Neural progenitor cell (in vitro differentiated cells): ENCODE measurements at places on chromosomes 1 and 21. TPM values are rescaled to one million over a fixed set of nuclear protein-coding genes. Genes with fewer than 3 reads are reported as not detected.

DNA sequence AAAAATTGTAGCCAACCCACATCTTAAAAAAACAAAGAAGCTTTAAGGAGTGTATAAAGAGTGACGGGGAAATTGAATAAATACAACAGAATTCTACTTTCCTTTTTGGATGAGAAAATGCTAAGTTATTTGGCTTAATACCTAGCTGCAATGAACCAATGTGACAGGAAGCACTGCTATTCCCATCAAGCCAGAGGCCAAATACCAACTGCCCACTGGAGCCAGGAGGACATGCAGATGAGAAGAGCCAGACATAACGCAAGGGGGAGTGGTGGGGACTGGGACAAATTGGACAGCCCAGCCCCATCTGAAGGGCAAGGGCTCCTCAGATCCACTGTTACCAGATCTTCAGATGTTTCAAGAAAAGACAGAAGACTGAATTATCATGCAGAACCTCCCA, 25.7 kb downstream of the DNAJC11 start:
- no peak for DNase-seq

DNA sequence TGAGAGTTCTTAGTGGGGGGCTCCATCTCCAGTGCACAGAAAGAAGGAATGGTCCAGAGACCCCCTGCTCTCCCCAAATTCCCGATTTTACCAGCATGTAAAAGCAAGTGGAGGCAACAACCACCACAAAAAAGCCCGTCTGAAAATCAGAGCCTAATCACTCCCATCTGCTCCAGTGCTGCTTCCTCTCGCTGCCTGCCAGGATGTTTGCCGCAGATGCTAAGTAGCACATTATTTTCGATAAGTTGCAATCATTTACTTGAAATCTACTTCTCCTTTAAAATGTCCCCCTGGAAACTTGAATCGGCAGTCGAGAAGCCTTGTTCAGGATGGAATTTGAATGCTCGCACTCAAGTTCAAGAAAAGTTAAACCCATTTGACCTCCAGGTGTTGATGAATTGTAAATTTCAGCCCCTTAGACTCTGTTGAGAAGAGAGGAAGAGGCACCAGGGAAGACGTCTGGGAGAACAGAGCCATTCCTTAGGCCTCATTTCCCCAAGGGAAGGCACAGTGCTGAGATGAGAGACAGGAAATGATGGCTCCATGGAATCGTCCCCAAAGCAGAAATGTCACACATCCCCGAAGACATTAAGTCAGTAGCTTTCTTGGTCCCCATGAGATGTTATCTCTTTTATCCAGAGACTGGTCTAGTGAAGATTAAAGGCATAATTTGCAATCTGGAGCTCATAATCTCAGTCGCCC, 221.3 kb downstream of the PBX1 start:
- no peak for DNase-seq

DNA sequence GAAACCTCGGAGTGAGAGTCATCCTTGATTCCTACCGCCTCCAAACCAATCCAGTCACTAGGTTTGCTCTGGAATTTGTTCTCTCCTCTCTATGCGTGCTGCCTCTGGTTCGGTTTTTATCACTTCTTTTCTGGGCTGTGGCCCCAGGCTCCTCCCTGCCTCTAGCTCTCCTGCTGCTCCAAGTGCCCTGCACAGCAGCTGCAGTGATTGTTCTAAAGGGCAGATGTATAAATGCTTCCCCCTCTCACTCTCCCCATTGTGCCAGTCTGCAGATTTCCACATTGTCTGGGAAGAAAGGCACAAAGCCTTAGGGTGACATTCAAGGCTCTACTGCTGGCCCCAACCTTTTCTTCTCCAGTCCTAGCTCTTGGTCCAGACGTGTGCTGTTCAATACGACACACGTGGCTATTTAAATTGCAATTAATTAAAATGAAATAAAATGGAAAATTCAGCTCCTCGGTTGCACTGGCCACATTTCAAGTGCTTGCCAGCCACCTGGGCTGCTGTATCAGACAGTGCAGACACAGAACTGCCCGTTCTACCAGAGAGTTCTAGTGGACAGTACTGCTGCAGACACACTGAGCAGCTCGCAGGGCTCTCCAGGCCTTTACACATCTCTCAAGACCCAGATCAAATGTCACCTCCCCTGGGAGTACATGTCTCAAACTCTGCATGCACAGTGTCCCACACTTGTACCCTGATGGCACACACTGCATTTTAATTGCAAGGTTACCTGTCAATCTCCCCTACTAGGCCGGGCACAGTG, 12.4 kb downstream of the TRIM62 start:
- DNase-seq = peak; percentile 57

The NR1I3 gene
- not detected in 2 replicates for total RNA-seq

- no peak for DNase-seq
Measured at GRCh38 chr1:156508205-156508954, 7.8 kb upstream of the MEF2D start.

GRCh38 chr1:202210969-202211368, 17.4 kb downstream of the LGR6 start:
- DNase-seq = no peak

- DNase-seq = no peak
Measured at GRCh38 chr1:166084613-166085012, 82.2 kb downstream of the FAM78B start.

DNA sequence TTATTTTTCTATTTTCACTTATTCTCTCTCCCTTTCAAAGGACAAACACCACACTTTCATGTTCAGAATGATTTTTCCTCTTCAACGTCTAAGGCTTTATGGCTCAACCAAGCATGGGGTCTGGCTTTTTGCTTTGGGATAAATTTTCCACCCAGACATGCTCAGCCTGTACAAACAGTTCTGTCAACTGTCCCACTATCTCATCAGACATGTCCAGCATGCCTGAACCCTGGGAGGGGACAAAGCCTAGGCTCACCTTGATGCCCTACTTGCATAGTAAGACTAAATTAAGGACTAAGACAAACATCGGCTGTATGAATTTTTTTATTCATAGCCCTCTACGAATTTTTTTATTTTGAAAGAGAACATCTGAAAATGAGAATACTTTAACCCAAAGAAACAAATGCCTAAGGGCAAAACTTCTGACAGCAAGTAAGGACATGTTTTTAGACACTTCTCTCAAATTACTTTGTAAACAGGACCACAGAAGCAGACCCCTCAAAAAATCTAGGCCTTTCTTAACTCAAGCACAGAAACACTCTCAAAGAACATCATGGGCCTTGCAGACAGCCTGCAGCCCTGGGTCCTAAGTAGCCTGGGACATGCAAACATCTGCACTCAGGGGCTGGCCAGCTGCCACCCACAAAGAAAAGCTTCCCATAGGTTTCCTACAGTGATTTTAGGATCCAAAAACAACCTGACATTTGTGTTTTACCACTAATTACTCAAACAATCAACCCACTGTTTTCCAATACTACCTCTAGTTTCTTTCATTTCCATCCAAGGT, 72.3 kb upstream of the PALMD start:
- DNase-seq = no peak

DNA sequence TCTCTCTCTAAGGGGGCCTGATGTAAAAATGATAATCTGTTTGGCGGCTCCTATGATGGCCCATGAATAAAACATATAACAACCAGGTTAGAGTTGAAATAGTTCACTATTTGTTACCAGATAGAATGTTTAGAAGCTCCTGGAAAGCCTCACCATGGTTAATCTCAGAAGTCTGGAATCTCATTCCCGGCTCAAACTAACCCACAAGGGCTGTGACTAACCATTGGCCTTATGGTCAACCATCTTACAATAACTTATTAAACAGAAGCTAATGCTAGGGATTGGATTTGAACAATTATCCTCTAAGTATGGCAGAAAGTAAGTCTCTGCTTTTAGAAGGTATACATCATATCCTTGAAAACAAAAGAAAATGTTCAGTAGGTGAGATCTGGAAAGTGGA, 134.1 kb upstream of the ADGRL2 start:
- DNase-seq = no peak

DNA sequence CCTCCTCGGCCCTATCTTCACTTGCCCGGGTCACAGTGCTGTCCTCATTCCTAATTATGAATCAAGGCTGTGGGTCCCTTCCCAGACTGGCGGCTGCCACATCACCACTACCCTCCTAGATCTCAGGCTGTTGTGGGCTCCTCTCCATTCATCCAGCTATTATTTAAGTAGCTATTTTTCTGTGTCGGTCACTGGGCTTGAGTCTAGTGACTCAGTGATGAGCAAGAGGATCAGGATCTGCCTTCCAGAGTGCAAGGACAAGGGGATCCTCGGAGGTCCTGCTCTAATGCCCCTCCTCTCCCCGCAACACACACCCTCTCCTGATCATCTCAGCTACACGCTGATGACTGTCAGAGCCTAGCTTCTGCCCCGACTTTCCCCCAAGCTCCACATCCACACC, 34.1 kb downstream of the CDCP2 start:
- no peak for DNase-seq

- DNase-seq = no peak
Measured at GRCh38 chr1:52676249-52676903, 21.8 kb downstream of the COA7 start.

GRCh38 chr1:212722270-212722957, 22.8 kb upstream of the BATF3 start:
- no peak for DNase-seq

GRCh38 chr1:47558601-47559593, 121.1 kb downstream of the FOXD2 start:
- DNase-seq = no peak

- no peak for DNase-seq
Measured at GRCh38 chr1:6027591-6027990, 18.1 kb upstream of the KCNAB2 start.

DNA sequence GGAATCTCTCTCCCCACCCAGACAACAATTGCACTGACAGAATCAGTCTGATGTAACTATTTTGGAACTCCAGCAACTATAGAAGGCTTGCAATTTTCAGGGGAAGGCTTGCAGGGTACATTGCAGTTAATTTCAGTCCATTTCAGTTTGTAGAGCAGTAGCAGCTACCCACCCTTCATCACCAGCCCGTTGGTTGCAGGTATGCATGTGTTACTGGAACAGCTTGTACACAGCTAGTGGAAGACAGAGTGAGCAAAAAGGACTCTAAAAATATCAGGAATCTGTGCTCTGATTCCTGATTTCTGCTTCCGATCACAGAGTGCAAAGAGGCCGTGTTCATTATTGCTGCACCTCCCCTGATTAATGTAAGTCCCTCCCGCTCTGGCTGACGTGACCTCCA, 449.0 kb downstream of the NPHP4 start:
- DNase-seq = no peak

- DNase-seq = no peak
Measured at GRCh38 chr1:92096317-92096716, 16.2 kb downstream of the BTBD8 start.

The B3GALT2 gene
- total RNA-seq = not detected in 2 replicates

- DNase-seq = no peak
Measured at GRCh38 chr1:14245954-14246353, 352.5 kb upstream of the KAZN start.

- DNase-seq = no peak
Measured at GRCh38 chr21:19322360-19322759, 918.8 kb upstream of the TMPRSS15 start.

DNA sequence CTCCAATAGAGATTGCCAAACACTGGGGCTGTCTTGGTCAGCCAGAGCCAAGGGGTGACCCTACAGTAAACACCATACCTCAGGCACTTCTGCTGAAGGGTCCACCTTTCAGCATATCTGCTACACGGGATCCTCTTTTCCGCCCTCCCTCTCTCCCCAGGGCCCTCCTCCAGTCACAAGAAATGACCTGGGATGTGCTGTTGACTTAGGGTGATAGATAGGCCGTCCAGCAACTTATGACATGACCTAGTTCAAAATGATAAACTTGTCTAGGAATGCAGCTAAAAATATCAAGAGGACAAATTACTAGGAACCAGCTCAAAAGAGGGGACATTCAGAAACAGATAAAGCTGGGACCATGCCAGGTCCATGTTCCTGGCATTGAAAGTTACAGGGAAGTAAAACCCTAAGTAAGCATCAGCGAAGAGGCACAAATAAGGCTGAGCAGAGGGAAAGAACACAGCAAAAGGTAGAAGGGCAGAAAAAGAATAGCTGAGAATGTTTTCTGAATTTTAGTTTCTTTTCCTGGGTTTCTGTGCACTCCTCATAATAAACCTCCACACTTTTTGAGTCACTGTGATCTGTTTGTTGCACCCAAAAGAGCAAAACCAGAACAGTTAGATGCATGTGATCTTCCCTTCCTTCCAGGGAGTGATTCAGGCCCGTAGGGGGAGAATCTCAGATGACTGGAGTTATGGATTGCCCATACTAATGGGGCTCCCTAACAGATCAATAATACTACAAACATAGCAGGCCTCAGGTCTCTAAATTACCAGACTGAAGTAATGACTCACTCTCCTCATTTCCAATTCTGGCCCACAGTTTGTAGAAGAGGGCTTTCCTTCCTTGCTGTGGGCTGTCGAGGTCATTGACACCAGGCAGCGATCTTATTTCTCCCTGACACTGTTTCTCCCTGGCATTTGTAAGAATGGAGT, 48.9 kb upstream of the F3 start:
- DNase-seq = no peak

DNA sequence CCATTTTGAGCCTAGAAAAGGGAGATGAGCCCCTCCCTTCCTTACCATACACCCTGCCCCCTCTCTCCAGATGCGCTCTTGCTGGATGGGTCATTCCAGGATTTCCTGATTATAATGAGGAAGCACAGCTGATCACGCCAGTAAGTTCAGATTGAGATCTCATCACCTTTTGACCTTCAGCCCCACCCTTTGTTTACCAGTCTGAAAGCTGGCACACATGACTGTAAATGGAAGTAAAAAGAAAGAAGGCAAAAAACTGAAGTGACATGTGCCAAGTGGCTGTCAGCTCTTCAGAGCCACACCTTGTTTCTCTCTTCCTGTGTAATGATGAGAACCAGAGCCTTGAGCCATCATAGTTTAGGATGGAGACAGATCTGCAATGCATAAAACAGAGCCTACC, 27.9 kb downstream of the S1PR1 start:
- DNase-seq = no peak
